Stimulated activated CD4-positive, alpha-beta T cell treated with anti-CD3 and anti-CD28 coated beads, Interleukin-12 subunit alpha, Interleukin-12 subunit beta, amount 100 ng/mL, for 48 hours (primary cell): ENCODE measurements at places on chromosomes 1 and 21.

DNA sequence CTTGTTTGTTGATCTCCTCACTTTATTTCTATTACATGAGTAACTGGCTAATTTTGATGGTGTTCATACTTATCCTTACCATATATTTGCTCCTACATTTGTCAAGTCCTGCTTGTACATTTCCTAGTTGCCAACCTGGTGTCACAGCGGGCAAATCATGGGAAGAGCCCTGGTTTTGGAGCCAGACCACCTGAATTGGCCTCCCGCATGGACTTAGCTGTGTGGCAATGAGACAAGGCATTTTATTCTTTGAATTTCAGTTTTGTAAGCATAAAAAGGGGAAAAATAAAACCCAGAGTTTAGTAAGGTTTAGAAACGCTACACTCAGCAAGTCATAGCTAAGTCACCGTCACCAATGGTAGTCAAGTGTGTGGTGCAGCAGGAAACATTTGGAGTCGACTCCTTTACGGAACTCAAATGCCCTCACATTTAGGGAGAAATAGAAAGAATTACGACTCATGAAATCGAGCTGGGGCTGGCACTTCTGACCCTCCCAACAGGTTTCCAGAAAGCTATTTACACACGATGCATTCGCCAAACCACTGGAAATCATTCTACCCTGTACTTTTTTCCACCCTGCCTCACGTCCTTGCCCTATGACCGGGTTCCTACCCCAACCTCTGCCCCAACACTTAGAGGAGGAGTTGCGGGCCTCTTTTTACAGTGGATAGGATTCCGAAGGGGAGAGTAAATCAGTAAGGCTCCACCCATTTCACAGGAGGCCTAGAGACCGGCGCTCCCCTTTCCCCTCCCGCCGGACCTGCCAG, 492 bp upstream of the PGM1 start:
- no peak for DNase-seq

GRCh38 chr1:165073185-165074007, 283.1 kb downstream of the LMX1A start:
- no peak for DNase-seq

- no peak for DNase-seq
Observed at GRCh38 chr1:227950735-227951346, 3.1 kb upstream of the WNT9A start.

DNA sequence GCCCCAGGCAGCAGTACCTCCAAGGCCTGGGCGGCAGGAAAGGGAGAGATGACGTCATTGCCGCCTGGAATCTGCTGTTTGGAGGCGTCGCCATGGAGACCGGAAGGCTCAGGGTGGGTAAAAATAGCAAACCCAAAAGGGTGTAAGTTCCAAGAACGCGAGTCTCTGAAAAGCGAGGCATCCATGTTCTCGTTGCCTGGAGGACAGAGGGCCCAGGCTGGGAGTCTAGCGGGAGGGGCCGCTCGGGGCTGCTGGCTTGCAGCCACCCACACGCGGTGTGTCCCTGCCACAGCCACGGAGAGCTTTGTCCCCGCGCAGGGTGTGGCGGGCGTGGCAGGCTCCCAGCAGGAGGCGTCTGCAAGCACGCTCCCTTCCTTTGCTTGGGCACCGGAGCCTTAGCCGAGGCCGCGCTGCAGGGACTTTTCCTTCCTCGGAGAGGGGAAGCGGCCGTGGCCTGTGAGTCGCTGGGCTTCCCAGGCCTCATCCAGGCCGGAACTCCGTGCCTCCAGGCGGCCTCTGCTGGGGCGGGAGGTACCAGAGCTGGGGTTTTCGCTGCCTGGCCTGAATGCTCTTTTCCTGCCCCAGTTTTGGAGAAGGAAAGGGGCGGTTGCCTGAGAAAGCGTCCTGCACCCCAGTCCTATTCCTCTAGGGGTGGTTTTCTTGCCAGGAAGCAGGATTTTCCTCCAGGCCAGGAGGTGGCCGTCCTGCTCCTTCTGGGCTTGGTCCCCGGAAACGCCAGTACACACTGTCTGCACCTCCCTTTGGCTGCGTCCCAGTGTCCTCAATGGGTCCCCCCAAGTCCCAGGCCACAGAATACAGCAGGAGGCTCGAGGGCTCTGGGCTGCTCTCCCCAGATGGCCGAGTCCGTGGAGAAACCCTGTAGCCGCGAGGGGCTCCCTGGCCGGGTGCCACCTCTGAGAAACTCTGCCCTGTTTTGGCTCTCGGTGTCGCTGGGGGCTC, 15.3 kb upstream of the SKI start:
- DNase-seq = no peak

GRCh38 chr1:94325377-94326302, 88.3 kb upstream of the ARHGAP29 start:
- no peak for DNase-seq

- no peak for DNase-seq
Observed at GRCh38 chr1:204390751-204391466, 20.7 kb downstream of the PPP1R15B start.

DNA sequence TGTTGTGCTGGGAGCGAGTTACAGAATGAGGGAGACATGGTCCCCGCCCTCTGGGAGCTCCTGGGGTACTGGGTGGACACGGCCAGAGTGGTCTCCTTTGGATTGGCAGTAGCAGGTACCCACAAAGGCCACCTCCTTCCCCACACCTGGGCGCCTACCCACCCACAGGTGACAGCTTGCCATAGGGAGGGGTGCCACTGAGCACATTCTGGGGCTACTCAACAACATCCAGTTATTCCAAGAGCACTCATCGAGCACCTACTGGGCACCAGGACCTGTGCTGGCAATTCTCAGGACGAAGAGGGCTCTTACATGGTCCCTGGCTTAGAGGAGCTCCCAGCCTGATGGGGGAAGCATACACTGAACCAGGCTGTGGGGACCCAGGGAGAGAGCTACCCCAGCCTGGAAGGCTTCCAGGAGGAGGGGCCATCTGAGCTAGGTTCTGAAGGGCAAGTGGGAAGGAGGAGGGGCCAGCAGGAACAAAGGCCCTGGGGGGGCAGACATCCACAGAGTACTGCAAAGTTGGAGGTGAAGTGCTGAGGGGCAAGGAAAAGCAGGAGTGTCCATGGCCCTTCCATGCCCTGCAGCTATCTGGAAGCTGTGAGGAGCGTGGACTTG, 22.0 kb downstream of the MRPL37 start:
- DNase-seq = no peak

GRCh38 chr1:183363972-183364371, 54.2 kb downstream of the NMNAT2 start:
- no peak for DNase-seq

- no peak for DNase-seq
Observed at GRCh38 chr1:20821466-20821865, 34.4 kb upstream of the HP1BP3 start.

- DNase-seq = no peak
Observed at GRCh38 chr1:219000631-219001030, 173.0 kb upstream of the LYPLAL1 start.

DNA sequence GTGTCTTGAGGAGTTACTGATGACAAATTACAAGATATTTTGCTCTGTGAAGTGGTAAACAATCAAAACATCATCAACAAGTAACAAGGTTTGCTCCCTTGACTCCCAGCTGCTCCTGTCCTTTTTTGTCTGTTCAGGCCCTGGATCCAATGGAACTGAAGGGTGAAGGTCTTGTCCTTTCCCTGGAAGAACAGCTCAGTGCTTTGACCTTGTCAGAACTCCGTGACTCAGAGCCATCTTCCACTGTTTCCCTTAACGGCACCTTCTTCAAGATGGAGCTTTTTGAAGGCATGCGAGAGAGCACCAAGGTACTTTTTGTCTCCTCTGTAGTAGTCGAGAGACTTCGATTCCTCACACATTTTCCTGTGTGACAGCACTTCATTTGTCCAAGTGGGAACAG, 29.0 kb downstream of the TRIM45 start:
- no peak for DNase-seq

- no peak for DNase-seq
Observed at GRCh38 chr1:212944229-212944901, 6.0 kb upstream of the VASH2 start.

- no peak for DNase-seq
Observed at GRCh38 chr1:191536791-191537429, 621.4 kb upstream of the RGS18 start.

GRCh38 chr1:71656902-71657301, 576.1 kb upstream of the ZRANB2 start:
- DNase-seq = no peak

DNA sequence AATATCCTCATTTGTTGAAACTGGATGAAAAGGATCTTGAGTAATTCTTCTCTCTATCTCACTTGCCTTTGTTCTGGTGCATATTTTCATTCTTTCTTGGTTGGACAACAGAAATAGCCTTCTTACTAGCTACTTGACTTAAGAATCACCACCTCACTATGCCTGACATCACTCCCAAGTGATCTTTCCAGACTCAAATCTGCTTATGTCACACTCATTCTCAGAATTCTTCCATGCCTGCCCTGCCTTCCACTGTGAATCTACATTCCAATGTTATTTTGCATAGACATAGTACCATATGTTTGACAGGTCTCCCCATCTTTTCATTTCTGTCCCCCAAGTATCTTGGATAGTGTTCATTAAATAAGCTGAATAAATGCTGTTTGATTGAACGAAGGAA, 78.5 kb upstream of the DPYD start:
- DNase-seq = no peak

DNA sequence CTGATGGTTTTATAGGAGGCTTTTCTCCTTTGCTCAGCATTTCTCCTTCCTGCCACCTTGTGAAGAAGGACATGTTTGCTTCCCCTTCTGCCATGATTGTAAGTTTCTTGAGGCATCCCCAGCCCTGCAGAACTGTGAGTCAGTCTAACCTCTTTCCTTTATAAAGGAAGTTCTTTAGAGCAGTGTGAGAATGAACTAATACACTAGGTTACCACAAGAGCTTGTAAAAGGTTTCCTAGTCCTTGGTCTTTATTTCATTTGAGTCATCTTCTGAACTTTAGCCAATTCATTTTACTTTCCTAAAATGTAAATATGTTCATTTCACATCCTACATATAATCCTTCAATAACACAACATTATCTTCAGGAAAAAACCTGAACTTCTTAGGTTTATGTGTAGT, 365.3 kb downstream of the HHIPL2 start:
- DNase-seq = no peak

DNA sequence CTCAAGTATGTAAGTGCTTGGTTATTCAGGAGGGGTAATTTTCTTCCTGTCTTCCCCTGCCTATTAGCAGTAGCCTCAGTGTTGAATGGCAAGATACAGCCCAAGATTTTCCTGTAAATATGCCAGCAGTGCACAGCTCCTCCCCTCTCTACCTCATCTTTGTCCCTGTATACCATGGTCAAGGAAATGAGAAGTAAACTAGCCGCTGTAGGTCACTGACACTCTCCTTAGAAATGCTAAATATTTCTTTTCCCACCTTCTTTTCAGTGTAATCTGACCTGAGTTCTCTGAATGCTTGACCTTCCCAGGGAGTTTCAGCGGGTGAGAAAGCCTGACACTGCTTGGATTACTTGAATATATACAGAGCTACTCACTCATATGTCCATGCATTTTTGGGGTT, 84.1 kb upstream of the ZNF326 start:
- no peak for DNase-seq

- DNase-seq = no peak
Observed at GRCh38 chr1:230401101-230401500, 25.0 kb downstream of the PGBD5 start.

GRCh38 chr1:42179275-42179674, 14.7 kb upstream of the GUCA2A start:
- no peak for DNase-seq

- DNase-seq = no peak
Observed at GRCh38 chr1:235617808-235618207, 31.8 kb downstream of the GNG4 start.

DNA sequence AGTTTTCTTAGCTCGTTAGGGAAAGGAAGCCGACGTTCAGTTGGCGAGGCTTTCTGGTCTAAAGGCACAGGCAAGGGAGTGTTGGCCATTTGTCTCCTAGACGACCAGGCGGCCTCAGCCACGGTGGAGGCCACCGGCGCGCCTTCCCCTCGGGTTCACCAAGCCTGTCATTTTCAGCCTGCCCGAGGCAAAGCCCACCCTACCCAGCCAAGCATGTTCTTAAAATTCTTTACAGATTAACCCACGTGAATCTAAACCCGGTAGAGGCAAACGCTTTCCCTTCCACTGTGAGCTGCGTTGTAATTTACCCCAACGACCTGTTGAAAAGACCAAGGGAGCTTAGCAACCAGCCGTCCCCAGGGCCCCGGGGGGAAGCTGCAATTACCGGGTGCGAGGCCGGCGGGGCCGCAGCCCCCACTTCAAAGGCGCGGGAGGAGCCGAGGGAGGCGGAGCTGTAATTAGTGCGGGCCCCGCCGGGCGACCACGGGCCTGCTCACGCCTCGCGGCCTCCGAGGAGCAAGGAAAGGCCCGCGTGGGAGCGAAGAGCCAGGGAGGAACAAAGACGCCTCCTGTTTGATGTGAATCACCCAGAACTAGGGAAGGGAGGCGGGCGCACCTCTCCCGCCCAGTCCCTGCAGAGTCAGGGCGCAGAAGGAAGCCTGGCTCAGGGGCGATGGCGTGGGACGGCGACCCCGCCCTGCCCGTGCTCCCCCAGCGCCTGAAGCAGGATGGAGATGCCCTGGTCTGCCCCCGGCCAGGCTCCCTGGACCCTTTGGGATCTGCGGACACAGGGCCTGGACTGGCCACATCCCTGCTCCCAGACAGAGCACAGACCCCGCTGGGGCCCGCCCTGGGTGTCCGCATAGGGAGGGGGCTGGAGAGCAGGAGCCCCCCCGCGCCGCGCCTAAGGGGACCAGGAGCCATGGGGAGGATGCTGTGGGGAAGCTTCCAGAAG, 12.1 kb upstream of the TSPEAR start:
- no peak for DNase-seq

DNA sequence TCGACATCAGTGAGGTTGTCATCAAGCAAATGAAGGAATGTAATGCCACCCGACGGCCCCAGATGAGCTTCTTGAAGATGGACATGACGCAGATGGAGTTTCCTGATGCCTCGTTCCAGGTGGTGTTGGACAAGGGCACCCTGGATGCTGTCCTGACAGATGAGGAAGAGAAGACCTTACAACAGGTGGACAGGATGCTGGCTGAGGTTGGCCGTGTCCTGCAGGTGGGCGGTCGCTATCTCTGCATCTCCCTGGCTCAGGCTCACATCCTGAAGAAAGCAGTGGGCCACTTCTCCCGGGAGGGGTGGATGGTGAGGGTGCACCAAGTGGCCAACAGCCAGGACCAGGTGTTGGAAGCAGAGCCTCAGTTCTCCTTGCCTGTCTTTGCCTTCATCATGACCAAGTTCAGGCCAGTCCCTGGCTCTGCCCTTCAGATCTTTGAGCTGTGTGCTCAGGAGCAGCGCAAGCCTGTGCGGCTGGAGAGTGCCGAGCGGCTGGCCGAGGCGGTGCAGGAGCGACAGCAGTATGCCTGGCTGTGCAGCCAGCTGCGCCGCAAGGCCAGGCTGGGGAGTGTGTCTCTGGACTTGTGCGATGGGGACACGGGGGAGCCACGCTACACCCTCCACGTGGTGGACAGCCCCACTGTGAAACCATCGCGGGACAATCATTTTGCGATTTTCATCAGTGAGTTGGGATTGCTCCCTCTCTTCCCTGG, 2.5 kb downstream of the METTL13 start:
- no peak for DNase-seq
